Stimulated activated CD4-positive, alpha-beta T cell treated with anti-CD3 and anti-CD28 coated beads, Interleukin-15, amount 100 ng/mL, for 48 hours (primary cell): ENCODE measurements at places on chromosomes 16 and 17.
A peak's percentile ranks its signal among the peaks of the same experiment; 100 is the strongest.

GRCh38 chr17:37842401-37842800 lies 81.8 kb upstream of the TBC1D3K start:
- no peak for DNase-seq

- no peak for DNase-seq
Measured at GRCh38 chr16:57637424-57637823, 9.0 kb downstream of the ADGRG1 start.

DNA sequence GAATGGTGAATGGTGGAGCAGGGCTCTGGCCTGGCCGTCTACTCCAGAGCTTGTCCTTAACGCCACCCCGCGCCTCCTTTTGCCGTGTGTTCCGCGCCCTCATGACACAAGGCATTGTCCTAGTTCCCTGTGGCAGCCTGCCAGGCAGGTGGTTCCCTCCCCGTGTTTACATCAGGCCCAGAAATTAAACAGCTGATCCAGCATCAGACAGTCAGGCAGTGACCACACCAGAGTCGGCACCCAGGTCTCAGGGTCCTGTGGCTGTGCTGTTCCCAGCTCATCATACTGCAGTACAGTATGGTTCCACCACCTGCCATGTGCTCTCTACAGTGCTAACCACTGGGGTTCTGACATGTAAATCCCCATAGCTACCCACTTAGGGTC lies 119.7 kb downstream of the RAB11FIP4 start:
- DNase-seq = no peak

DNA sequence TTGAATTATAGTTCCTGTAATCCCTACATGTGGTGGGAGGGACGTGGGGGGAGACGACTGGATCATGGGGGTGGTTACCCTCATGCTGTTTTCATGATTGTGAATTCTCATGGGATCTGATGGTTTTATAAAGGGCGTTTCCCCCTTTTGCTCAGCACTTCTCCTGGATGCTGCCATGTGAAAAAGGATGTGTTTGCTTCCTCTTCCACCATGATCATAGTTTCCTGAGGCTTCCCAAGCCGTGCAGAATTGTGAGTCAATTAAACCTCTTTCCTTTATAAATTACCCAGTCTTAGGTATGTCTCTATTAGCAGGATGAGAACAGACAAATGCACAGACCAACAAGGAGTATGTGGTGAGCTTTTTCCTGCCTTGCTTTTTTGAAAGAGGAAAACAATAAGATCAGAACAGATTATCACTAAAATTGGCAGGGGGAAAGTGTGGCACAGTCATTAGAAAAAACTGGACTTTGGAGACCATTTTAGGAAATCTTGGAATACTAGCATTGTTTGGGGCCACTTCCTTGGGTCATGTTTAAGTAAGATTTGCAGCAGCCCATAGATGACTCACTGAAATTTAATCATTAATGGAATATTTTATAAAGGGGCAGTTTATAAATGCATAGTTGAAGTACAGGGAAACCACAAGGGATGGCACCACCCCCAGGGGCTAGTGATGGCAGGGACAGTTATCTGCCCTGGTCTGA lies 352.8 kb downstream of the CDH13 start:
- DNase-seq = no peak

DNA sequence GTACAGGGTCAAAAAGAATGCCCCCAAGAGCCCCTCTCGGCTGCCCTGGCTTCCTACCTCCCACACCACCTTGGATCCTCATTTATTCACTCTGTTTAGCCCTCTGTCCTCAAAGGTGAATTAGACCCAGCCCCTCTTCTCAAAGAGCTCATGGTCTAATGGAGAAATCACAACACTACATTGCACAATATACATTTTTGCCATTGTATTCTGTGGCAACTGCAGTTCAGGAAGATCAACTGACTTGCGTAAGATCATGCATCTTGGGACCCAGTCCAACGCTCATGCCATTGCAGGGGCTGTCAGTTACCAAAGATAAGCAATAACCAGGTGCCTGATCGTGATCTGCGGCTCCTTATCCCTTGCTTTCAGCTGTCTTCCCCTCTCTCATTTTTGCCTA lies 1.4 kb downstream of the KRT38 start:
- DNase-seq = no peak

GRCh38 chr17:45160447-45161287 lies 1.0 kb upstream of the HEXIM2 start:
- DNase-seq = no peak

DNA sequence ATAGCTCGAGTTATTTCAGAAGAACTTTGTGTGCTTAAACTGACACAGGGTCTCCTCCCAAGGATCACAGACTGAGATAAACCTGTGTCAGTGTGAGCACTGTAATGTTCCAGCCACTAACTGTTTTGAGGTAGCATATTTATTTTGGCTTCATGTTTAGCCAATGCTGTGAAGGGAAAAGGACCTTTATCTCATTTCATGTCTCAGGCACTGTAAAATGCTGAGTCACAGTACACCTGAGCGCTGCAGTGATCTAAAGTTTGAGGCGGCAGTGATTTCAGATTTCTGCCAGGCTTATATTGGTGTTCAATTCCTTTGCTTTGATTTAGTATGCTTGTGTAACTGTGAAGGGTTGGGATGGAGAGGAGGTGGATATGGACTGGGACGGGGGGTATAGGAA lies 3.1 kb upstream of the DNAJA2 start:
- DNase-seq = no peak

- peak; percentile 47 for DNase-seq
Measured at GRCh38 chr17:68356520-68356919, 65.2 kb downstream of the ARSG start.

DNA sequence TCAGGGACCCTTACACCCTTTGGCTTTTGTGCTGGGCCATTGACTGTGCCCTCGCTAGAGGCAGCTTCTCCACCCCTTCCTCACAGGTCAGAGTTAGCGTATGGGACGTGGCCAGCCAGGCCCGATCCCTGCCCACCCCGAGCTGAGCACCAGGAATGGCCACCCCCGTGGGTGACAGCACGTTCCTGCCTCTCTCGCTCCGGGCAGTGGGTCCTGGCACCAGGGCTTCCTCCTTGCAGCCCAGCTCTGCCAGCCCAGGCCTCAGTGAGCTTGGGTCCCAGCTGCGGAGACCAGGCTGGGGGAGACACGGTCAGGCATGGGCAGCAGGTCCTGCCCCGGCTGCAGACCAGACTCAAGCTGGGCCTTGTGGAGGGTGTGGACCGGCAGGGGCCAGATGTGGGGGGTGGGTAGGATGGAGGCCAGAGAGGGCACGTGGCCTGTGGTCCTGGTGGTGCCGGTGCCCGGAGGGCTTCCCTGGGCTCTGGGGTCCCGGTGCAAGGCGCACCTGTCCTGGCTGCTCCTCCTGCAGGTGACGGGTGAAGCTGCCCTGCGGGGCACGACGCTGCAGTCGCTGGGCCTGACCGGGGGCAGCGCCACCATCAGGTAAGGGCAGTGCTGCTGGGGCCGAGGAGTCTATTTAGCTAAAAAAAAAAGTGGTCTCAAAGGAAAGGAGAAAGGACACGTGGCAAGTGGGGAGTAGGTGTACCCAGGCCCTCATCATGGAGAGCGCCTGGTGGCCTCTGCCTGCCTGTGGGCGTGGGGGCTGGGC lies 18.2 kb downstream of the ASPSCR1 start:
- no peak for DNase-seq

DNA sequence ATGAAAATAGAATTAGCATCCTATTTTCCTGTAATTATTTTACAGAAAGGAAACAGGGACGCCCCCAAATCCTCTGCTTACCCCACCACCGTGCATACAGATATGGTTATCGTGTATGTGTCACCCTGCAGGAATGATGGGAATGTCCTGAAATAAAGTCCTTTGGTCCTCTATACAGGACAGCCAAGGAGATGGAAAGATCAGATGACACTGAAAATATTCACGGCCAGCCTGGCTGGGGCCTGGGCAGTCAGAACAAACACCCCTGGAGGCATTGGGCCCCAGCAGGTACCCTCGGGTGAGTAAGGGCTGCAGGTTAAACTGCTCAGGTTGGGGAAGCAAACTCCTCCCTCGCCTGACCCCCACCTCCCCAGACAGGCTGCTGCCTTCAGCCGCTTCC lies 368.0 kb downstream of the FOXL1 start:
- DNase-seq = no peak

GRCh38 chr16:84844049-84844350 lies 24.2 kb downstream of the CRISPLD2 start:
- DNase-seq = no peak

DNA sequence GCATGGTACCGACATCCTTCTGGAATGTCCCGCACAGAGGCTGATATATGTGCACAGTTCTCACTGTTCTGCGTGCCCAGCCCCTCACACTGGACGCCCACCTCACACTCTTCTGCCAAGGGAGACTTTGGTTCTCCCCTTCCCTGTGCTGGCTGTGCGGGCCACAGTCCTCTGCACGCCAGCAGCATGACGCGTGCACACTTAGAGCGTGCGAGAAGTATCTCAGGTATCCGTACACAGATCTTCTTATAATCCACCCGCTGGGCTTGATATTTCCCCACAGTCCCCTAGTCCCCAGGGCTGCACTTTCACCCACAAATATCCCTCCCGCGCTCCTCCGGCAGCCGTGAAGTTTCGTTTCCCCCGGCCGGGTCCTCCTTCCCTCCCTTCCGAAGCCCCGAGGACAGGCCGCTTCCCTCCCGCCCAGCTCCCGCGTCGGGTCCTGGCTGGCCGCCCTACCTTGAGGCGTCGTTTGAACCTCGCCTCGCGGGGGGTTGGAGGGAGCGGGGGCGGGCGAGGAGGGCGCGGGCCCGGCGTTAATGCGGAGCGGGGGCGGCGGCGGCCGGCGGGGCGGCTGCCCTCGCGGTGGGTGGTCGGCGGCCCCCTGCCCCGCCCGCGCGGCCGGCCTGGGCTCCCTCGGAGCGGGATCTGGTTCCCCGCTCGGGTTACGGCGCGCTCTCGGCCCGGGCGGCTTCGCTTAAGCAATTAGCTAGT lies 5.0 kb upstream of the FOXF1 start:
- no peak for DNase-seq

DNA sequence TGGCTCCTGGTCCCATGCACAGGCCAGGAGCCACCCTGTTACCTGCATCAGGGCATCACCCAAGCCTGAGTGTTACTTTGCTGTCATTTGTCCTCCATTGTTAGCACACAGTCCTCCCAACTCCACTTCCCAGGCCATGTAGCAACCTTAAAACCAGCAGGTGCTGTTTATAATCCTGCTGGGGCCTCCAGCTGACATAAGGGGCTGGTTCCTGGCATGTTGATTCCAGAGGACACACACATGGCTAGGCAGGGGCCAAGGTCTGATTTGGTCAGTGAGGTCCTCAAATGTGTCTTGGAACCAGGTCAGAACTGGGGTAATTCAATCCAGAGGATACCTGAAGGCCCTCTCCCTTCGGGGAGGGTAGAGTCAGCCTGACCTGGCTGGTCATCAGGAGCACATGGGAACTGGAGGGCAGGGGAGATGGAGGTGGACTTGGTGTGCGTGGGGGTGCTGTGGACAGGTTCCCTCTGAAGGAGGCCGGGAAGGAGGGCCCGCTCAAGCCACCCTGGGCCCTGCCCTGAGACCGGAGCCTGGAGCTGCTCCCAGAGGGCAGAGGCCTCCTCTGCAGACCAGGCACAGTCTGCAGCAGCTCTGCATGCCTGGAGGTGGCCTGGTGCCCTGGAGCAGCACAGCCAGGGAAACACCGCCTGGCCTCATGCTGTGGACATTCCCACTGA lies 6.6 kb downstream of the ADORA2B start:
- no peak for DNase-seq

DNA sequence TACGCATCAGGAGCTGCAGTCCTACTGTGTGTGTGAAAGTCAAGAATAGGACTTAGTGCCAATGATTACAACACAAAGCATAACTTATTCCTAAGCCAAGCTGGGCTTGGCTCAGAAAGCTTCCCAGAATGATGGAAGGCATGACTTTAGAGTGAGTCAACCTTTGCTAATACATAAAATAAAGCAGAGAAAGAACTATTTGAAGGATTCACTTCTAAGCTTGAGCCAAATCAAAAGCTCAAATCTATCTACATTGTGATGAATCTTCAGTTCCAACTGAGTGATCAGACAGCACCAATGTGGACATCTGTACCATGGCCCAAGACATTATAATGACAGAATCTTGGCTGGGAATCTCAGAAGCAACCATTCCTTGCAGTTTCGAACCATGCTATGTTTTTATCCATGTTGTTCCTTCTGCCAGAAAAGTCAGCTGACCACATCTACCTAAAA lies 41.4 kb downstream of the SMG6 start:
- DNase-seq = no peak

GRCh38 chr17:28889996-28890395 lies 7.5 kb downstream of the FLOT2 start:
- no peak for DNase-seq

- no peak for DNase-seq
Measured at GRCh38 chr16:66950971-66951790, 9.9 kb upstream of the CES3 start.

- DNase-seq = no peak
Measured at GRCh38 chr17:82412535-82413520, 5.3 kb upstream of the HEXD start.

DNA sequence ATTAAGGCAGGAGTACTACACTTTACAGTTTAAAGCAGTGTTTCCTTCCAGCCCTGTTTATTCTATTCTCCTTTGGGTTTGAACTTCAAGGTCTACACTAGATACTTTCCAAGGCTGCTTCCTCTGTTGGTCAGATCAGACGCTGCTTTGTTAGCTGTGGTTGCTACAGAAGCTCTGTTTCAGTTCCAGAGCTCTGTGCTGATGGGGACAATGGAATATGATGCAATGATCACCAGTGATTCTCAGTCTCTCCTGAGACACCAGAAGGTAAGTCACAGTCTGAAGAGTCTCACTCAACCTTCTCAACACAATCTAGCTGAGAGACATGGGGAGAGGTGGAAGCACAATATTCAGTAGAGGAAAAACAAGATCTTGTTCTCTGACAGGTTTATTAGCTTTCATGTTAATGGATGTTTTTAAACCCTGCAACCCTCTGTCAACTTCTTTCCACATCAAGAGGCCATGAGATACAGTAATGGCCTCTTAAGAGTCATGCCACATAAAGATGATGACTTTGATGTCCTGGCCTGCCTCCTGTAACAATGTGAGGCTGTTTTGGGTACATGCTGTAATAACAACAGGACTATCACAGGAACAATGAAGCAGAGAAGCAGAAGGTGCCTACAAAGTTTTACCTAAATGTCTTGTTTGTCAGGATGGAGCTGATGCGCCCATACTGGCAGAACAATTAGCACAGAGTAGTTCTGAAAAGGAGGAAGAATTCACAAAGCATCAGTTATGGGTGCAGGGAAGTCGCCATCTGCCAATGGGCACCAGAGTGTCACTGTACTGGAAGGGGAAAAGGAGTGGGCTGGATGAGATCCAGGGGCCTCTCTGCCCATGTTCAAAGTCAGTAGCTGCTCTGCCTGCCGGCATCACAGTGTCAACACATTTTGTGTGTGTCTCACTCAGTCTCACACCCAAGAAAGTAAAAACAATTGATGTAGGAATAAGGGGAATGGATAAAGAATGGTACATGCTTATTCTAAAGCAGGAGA lies 33.4 kb downstream of the PSME3IP1 start:
- DNase-seq = no peak

- no peak for DNase-seq
Measured at GRCh38 chr16:87832741-87833502, 36.4 kb downstream of the SLC7A5 start.

DNA sequence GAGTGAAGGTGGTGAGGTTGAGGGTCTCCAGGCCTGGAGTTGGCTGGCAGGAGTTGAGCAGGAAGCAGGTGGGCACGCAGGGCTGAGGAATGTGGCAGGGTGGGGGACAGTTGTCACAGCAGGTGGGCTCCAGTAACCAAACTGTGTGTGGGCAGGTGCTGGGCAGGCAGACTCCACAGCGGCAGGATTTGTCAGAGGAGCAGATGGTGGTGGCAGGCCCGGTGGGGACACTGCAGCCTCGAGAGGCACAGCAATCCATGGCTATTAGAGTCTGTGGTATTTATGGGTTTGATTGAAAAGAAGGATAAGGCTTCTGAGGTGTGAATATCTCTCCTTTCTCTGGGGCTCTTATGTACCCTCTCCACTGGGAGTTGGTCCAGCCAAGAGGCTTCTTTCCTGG lies at the start of gene KRTAP3-3:
Gene KRTAP3-3, minus strand, starts transcription at position 326 of the 400 bp plus-strand sequence. Its CDS starts 67 bp downstream, at position 259.
- DNase-seq = no peak
